A549 treated with CORT108297 at 1 μM for 4 hours (cell line): ENCODE measurements at places on chromosomes 1 and 21. TPM values are rescaled to one million over a fixed set of nuclear protein-coding genes. Genes with fewer than 3 reads are reported as not detected.

Gene KRTAP13-2
- not detected in 5 replicates for total RNA-seq

Gene TMEM240
- total RNA-seq = 0.37 to 0.80 TPM (median 0.47 TPM) in 5 replicates

Gene AMY1B
- total RNA-seq = not detected in 5 replicates

Gene LAMC1
- total RNA-seq = 81.5 to 128 TPM (median 107 TPM) in 5 replicates

Gene SETSIP
- total RNA-seq = not detected in 5 replicates

Gene FLG2
- not detected in 5 replicates for total RNA-seq

Gene FCRL2
- total RNA-seq = not detected in 5 replicates

Gene BRDT
- not detected in 5 replicates for total RNA-seq

Gene DIRAS3
- 1.1 to 1.6 TPM (median 1.4 TPM) in 5 replicates for total RNA-seq

Gene LORICRIN
- not detected in 5 replicates for total RNA-seq

Gene FCRL5
- total RNA-seq = not detected in 5 replicates

Gene HSD3B1
- not detected in 5 replicates for total RNA-seq
